Fibroblast of lung (primary cell): ENCODE measurements at places on chromosomes 13 and 19. TPM values are rescaled to one million over a fixed set of nuclear protein-coding genes. Genes with fewer than 3 reads are reported as not detected.
A peak's percentile ranks its signal among the peaks of the same experiment; 100 is the strongest.

DNA sequence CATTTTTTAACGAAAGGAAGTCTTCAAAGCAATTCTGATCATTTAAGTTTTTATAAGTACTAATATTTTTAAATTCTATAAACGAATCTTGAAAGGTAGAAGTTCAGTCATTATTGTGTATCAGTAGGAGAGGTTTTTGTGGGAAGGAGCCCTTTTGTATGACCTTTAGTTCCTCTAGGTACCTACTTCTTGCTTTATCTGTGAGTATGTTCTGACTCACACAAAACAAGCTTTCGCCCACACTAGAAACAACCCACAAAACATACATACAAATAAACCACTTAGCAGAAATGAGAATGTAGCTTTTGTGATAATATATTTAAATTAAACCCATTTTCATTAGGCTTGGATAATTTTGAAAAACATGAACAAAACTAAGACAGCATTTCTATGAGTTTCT is 27.8 kb downstream of the ERCC5 start:
- DNase-seq = peak; percentile 17
- no peak overlapping the region for H3K4me3 ChIP-seq
- H3K27ac ChIP-seq = no peak overlapping the region
- H3K36me3 ChIP-seq = peaks cover 8% of the 10 kb centered on the region
- no peaks in the 10 kb centered on the region for H3K27me3 ChIP-seq

DNA sequence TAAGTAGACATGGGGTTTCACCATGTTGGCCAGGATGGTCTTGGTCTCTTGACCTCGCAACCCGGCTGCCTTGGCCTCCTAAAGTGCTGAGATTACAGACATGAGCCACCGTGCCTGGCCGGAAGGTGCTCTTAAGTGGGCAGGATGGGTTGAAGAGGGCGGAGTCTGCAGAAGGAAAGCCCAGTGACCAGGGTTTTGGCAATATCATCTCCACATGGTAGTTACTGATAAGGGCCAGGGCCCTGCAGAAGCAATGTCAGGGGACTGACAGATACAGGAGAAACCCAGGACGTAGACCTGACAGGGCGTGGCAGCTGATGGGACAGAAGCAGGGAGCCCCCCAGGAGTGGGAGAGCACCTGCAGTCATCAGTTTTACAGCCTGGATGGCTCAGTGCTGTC is 45.7 kb upstream of the RNF113B start:
- no peak overlapping the region for H3K4me3 ChIP-seq
- H3K4me1 ChIP-seq = peaks cover 9% of the 10 kb centered on the region
- peaks cover 2% of the 10 kb centered on the region for H3K36me3 ChIP-seq
- H3K27me3 ChIP-seq = no peaks in the 10 kb centered on the region

- H3K27me3 ChIP-seq = no peaks in the 10 kb centered on the region
- no peak overlapping the region for H3K27ac ChIP-seq
- no peaks in the 10 kb centered on the region for H3K4me1 ChIP-seq
- no peak for DNase-seq
Measured at GRCh38 chr19:28793391-28794168, 419.4 kb downstream of the UQCRFS1 start.

DNA sequence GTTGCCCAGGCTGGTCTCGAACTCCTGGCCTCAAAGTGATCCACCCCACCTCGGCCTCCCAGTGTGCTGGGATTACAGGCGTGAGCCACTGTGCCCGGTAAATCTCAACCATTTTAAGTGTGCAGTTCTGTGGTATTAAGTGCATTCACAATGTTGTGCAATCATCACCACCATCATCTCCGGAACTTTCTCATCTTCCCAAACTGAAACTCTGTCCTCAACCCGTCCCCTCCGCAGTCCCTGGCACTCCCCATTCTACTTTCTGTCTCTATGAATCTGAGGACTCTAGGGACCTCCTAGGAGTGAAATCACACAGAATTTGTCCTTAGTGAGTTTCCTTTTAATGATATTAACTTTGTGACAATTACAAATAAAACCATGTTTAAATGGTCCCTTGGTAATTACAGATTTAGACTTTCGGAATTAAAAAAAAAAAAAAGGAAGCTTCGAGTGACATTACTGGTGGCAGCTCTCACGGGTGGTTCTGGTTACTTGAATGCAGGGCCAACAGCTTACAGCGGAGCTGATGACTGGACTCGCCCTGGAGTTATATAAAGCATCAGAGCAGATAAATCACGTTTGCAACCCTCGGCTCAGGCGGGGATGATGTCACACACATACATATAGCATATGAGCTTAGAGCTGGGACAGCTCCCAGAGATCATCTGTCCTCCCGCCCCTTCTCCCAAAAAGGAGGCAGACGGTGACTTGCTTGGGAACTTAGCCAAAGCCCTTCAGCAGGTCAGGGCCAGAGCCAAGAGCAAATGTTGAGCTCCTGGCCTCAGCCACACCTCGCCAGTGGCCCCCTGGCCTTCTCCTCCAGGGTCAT is 89.8 kb downstream of the ZNF557 start:
- no peaks in the 10 kb centered on the region for H3K4me1 ChIP-seq
- peak overlapping the region; percentile 39 for H3K27ac ChIP-seq
- no peak overlapping the region for H3K4me3 ChIP-seq
- DNase-seq = peak; percentile 72

- peak within 1 kb of the TSS; percentile 99 for H3K4me3 ChIP-seq
- H3K36me3 ChIP-seq = no peaks in the 10 kb centered on the region
- H3K4me1 ChIP-seq = peaks cover 3% of the 10 kb centered on the region
Measured at GRCh38 chr19:18521692-18522123, at the start of gene ELL. Gene ELL, minus strand, starts transcription at chr19:18522070. Its CDS starts 15 bp downstream, at chr19:18522055.

SCN1B gene
- polyA plus RNA-seq = 11.0 and 17.5 TPM in 2 replicates

DNA sequence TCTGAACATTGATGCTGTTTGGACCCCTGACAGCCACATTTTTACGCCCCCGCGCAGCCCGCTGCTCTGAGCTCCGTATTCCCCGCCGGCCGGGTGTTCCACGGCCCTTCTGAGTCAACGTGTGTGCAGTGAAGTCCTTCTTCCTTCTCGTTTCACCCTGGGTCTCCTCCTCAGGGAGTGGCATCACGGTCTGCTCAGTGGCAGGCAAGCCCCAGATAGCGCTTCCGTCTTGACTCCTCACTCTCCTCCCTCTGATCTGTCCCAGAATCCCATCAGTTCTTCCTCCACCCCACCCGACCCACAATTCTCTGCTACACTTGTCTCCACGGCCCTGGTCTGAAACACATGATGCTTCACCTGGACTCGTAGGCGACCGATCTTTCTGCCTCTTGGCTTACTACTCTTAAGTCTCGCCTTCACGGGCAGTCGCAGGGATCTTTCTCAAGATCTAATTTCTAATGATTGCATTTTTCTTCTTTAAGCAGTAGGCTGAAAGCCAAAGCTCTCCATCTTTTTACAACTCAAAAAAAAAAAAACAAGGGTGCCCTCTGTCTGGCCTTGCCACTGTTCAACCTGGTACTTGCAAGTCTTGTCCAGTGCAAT is 33.9 kb downstream of the CCNE1 start:
- H3K27ac ChIP-seq = peak overlapping the region; percentile 9
- H3K27me3 ChIP-seq = peaks cover 9% of the 10 kb centered on the region
- H3K4me1 ChIP-seq = peaks cover 2% of the 10 kb centered on the region
- peak overlapping the region; percentile 73 for H3K4me3 ChIP-seq
- no peak for DNase-seq

GRCh38 chr13:53631511-53631910 is 602.9 kb downstream of the OLFM4 start:
- H3K4me3 ChIP-seq = no peak overlapping the region
- H3K27ac ChIP-seq = no peak overlapping the region
- no peaks in the 10 kb centered on the region for H3K27me3 ChIP-seq
- H3K36me3 ChIP-seq = no peaks in the 10 kb centered on the region
- no peak for DNase-seq

ZNF568 gene
- polyA plus RNA-seq = 6.0 and 9.0 TPM in 2 replicates

ZNF443 gene
- 1.1 and 1.2 TPM in 2 replicates for polyA plus RNA-seq

GZMM gene
- 0.35 TPM in 1 of 2 replicates, not detected in the other for polyA plus RNA-seq

CEACAM21 gene
- not detected in 2 replicates for polyA plus RNA-seq

OR10H2 gene
- not detected in 2 replicates for polyA plus RNA-seq

DNA sequence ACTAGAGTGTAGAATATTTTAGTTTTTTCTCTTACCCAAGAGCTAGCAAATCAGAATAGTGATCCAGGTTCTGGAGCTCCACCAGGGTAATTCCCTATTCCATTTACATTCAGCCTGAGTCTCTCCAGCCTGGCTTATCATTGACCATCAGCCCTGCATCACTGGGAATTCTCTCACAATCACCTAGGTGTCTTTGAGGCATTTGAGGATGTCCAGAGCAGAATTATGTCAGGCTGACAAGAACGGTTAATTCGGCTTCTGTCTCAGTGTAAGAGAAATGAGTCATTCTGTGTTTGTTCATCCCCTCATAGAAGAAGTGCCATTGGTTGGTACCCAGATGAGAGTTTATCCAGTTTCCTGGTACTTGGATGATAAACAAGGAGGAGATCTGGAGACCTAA is 180.5 kb downstream of the ZNF737 start:
- H3K36me3 ChIP-seq = no peaks in the 10 kb centered on the region
- H3K4me1 ChIP-seq = no peaks in the 10 kb centered on the region
- H3K27ac ChIP-seq = no peak overlapping the region
- no peak for DNase-seq
- H3K27me3 ChIP-seq = no peaks in the 10 kb centered on the region

DNA sequence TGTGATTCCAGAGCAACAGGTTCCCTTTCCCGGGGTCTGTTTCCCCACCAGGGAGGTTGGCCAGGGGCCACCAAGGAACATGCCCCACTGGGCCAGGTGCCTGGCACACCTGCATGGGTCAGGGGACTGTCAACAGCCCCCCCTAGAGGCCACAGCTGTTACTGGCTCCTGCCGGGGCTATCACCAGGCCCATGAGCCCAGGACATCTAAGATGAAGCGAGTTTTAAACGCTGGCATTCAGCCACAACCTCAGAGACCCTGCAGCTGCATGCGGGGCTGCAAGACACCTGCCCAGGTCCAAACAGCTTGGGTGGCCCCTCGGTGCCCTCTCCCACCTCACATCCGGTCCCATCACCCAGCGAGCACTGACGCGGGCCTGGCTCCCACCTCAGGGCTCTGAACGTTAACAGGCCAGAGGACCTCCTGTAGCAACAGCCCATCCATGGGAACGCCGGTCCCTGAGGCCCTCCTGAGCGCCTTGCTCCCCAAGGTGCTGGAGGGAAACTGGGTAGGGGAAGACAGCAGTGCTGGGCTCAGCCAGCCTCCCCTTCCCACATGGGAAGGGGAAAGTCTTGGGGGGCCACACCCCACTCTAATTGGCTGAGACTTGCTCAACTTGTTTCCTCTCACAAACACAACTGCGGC is 12.0 kb downstream of the KHSRP start:
- H3K27ac ChIP-seq = peak overlapping the region; percentile 28
- peaks cover 24% of the 10 kb centered on the region for H3K36me3 ChIP-seq
- DNase-seq = peak; percentile 9
- H3K27me3 ChIP-seq = no peaks in the 10 kb centered on the region
- no peak overlapping the region for H3K4me3 ChIP-seq
- H3K4me1 ChIP-seq = no peaks in the 10 kb centered on the region

GRCh38 chr13:22698467-22698866 is 482.3 kb upstream of the SGCG start:
- H3K4me3 ChIP-seq = no peak overlapping the region
- no peaks in the 10 kb centered on the region for H3K4me1 ChIP-seq
- no peak for DNase-seq
- no peaks in the 10 kb centered on the region for H3K27me3 ChIP-seq

HAUS5 gene
- 2.5 and 4.7 TPM in 2 replicates for polyA plus RNA-seq

SLC10A2 gene
- not detected in 2 replicates for polyA plus RNA-seq

DNA sequence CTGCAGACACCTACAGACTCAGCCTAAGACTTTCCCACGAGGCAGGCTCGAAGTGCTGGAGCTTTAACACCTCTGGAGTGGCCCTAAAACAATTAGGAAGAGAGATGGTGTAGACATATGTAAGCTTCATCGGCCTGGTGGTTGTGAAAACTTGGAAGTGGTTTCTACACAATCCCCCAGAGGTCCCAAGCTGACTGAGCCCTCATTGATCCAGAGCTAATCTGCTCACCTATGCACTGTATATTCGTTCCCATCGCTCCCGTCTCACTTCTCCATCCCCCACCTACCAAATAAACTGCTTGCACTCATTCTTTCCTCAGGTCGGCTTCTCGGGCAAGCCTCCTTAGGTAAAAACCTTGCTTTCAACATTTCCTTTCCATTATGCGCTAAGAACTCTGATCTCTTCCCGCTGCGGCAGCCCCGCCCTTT is 767 bp upstream of the ZNF793 start:
- no peaks in the 10 kb centered on the region for H3K36me3 ChIP-seq
- peak overlapping the region; percentile 57 for H3K4me3 ChIP-seq
- no peaks in the 10 kb centered on the region for H3K27me3 ChIP-seq
- H3K27ac ChIP-seq = peak overlapping the region; percentile 82
- no peaks in the 10 kb centered on the region for H3K4me1 ChIP-seq

SOX1 gene
- not detected in 2 replicates for polyA plus RNA-seq
